Neural crest cell (in vitro differentiated cells): ENCODE measurements at places on chromosomes 7 and 10.

GRCh38 chr10:100535715-100536353 lies at the start of gene HIF1AN:
Gene HIF1AN, plus strand, starts transcription at chr10:100535943. Its CDS starts 16 bp downstream, at chr10:100535959.
- peak; percentile 86 for DNase-seq

DNA sequence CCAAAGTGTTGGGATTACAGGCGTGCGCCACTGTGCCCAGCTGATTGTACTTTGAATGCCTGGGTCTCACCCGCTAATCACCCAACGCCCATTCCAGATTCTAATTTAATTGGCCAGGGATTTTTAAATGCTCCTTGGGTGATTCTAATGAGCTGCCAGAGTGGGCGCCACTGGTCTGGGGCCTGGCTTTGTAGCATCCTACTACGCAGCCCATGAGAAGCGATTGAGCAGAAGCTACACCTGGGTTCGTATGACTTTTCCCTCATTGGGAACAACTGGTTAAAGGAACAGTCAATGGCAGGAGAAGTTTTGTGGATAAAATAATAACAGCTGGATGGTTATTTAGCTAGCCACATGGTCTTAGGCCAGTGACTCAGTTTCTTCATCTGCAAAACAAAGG lies 108.0 kb downstream of the SPAG6 start:
- no peak for DNase-seq

- no peak for DNase-seq
Observed at GRCh38 chr10:62652564-62652963, 152.0 kb upstream of the ADO start.

DNA sequence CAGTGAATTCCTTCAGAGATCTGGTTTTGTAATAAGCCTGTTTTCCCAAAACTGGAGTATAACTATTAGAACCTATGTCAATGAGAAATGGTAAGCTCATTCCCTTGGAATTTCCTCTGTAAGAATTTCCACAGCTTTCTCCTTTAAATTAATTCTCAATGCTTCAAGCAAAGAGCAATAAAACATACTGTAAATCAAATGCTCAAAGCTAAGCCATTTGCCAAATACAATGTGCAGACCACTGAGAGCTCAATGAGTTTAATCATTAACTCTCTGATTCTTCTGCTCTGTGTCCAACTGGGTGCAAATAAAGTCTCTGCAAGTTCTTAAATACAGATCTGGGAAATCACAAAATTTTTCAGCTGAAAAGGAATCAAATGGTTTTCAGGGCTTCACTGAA lies 227.6 kb upstream of the IMMP2L start:
- DNase-seq: no peak

GRCh38 chr7:38244516-38244915 lies 28.9 kb downstream of the TARP start:
- DNase-seq: no peak
